ENCODE measurements at places on chromosomes 2 and 18. TPM values are rescaled to one million over a fixed set of nuclear protein-coding genes. Genes with fewer than 3 reads are reported as not detected.
A peak's percentile ranks its signal among the peaks of the same experiment; 100 is the strongest.

C2orf78 gene
- total RNA-seq: not detected

CHAC2 gene
- 2.3 TPM for total RNA-seq

RAMP1 gene
- 58.2 TPM for total RNA-seq

RNF152 gene
- 22.9 TPM for total RNA-seq

DNA sequence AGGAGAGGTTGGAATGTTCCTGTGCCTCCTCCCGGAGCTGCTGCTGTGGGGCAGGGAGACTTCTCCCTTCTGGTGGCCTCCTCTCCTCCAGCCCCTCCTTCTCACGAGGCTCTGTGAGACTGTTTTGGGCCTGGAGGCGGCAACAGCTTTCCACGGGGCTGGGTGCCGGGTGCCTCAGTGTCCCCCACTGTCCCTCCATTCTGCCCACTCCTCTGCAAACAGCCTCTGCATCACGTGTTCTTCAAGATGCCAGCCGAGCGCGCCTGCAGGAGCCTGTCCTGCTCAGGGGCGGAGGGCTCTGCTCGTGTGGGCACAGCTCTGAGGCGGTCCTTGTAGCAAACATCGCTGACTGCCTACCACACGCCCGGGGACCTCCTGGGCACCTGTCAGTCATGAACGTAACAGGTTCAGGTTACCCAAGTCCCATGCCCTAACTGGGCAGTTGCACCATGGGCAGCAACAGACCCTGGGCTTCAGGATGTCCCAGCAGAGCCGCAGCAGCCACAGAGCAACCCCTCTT is 70.8 kb downstream of the RRM2 start:
- no peak for DNase-seq

DNA sequence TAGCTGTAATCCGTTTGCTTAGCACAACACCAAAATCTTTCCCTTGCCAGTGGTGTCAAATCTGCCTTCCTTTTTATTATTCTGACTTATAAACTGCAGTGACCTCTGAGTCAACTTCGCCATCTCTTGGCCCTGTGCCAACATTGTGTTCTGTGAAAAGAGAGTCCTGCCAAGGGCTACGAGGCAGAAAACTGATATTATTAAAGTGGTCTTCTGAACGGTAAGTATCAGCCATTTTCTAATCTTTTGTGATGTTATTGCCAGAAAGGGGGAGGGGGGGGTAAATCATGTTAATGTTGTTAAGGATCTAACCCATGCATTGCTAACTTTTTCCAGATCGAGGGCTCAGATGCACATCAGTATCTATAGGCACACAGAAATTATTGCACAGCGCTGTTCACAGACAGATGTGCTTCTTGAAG is 121.5 kb upstream of the LTBP1 start:
- DNase-seq: no peak

DNA sequence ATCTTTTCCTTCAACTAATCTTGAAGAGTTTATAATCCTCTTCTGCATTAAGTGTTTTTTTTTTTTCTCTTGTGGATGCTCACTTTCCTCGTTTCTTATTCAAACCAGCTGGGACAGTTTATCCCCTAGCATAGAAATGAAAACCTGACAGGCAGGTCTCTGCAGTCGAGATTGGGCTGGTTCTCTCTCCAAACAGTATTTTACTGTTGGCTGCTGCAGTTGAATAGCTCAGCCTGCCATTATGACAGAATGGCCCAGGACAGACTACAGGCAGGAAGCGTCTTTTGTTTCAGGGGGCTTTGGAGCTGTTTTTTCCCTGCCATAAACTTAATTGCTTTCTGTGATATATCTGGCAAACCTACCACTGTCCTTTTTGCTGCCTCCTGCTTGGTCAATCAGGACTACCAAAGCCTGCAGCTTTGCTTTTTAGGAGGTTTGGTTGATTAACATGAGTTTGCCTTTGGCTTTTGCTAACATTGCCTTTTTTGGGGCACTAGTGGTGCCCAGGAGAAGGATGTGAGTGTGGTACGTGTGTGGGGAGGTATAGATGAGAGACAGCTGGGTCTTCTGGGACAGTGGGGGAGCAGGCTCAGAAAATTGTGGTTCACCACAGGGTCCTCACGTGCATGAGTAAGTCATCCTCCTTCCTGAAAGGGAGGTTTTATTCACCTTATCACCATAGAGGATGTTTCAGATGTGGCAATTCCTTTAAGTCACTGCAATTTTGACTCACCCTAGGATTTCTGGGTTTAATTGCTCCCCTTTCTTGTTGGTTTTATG is 128.7 kb downstream of the LYPD6B start:
- no peak for DNase-seq

DNA sequence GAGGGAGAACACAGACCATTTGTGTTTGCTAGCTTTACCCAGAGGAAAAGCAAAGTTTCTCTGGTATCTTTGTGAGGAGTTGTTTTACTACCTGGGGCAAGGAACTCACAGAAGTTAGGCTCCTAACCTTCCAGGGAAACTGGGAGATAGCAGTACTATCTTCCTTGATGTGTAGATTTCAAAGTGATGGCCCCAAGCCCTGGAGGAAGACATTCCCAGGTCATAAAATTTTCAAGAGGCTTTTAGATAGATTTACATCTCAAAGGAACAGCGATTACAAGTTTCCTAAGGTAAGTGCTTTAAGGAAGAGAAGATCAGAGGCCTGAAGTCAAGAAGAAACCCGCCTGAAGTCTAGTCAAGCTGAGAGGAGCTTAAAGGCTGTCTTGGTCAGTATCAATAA is 1187.8 kb upstream of the TMEFF2 start:
- no peak for DNase-seq

- no peak for DNase-seq
Observed at GRCh38 chr2:100814453-100814852, 5.5 kb upstream of the NPAS2 start.

DNA sequence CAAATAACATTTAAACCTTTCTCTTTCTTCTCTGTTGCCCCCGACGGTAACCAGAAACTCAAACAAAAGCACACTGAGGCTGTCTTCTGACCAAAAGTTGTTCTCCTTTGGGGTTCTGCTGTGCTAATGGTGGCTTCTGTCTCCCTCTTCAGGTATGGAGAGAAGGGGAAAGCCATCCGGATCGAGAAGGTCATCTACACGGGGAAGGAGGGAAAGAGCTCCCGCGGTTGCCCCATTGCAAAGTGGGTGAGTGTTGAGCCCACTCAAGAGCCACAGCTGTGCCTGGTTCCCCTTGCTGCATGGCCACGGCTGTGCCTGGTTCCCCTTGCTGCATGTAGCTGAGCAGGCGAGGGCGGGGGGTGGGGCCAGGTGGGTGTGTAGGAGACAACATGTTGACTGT is 67.4 kb downstream of the BOLA3 start:
- DNase-seq: no peak

- no peak for DNase-seq
Observed at GRCh38 chr2:221102896-221103688, 469.0 kb downstream of the EPHA4 start.

DNA sequence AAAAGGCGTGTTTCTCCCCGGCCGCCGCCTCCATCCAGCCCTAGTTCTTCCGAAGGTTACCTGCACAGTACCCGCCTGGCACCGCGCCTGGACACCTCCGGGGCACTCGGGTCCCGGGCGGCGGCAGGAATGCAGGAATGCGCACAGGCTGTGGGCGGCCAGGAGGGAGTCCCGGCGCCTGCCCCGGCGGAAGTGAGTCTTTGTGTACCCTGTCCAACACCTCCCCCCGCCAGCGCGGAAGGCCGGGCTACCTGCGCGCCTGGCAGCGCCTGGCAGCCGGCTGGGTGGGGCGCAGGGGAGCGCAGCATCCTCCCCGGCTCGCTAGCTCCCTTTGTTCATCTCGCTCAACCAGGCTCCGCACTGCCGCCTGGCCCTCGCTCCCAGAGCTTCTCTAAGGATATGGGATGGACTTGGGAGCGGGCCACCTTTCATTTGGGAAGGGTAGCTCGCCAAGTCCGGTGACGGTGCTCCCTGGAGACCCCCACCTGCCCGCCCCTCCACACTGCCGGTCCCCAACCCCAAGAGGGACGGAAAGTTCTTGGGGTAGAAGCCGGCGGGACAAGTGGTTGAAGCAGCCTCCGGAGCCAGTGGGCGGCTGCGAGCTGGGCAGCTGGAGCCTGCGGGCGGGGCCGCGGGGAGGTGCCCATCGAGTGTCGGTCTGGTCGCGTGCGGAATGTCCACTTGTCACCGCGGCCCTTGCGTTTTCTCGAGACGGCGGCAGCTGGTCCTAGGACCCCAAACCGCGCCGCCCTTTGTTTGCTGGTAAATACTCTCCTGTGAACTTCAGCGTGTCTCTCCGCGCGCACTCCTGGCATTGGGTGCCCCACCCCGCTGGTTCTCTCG is 1.2 kb upstream of the ST6GAL2 start:
- DNase-seq: peak; percentile 69

DNA sequence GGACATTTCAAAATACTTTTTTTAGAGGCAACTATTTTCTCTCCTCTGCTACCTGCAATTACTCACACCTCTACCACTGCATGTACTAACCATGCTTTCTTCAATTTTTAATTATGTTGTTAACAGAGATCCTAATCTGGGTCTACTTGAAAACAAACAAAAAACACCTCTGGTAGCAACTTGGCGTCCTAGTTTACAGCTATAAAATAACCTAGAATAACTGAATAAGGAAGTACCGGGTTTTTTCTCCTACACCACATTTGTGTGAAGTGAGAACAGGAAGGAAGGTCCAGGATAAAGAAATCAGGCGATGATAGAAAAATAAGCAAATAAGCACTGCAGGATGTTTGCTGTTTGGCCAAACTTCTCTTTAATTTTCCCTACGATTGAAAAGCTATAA is 633.5 kb downstream of the LRP1B start:
- no peak for DNase-seq

GRCh38 chr18:55585920-55586561 is 2.0 kb downstream of the TCF4 start:
- DNase-seq: no peak

GRCh38 chr2:54691445-54692135 is 31.9 kb upstream of the EML6 start:
- no peak for DNase-seq

GRCh38 chr18:40855661-40856060 is 1099.4 kb upstream of the PIK3C3 start:
- DNase-seq: no peak

- DNase-seq: no peak
Observed at GRCh38 chr2:121349721-121350401, 64.9 kb upstream of the TFCP2L1 start.

DNA sequence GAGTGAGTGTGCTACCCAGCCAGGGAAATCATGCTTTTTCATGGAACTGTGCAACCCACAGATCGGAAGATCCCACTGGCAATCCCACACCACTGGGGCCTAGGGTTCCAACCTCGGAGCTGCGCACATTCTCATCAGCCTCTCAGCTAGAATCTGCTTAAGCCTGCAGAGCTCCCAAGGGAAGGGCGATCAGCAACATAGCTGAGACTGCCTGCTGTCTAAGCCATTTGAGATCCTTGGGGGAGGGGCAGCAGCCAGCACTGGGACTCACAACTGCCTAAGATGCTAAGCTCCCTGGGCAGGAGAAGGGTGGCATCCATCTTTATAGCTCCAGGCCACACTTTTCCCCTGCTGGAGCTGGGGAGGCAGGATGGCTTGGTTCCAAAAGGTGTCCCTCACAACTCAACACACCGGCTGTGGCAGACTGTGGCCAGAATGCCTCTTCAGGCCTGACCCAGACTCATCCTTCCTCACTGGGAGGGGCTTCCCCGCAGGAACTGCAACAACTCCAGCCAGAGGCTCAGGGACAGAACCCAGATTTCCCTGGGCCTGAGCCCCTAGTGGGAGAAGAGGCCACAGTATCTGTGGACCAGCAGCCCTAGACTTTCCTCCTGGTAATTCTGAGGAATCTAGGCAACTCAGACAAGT is 1133.3 kb upstream of the PIK3C3 start:
- DNase-seq: no peak

DNA sequence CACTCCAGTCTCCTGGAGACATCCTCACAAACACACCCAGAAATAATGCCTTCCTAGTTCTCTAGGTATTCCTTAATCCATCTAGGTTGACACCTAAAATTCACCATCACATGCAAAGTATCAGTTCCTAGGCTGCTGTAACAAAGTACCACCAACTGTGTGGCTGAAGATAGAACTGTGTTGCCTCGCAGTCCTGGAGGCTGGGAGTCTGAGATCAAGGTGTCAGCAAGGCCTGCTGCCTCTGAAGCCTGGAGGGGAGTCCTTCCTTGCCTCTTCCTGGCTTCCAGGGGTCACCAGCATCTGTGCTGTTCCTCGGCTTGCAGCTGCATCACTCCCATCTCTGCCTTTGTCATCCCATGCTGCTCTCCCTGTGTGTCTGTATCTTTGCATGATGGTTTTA is 36.3 kb upstream of the TMEM131 start:
- DNase-seq: no peak

GRCh38 chr2:181185948-181186347 is 205.5 kb downstream of the UBE2E3 start:
- no peak for DNase-seq

DNA sequence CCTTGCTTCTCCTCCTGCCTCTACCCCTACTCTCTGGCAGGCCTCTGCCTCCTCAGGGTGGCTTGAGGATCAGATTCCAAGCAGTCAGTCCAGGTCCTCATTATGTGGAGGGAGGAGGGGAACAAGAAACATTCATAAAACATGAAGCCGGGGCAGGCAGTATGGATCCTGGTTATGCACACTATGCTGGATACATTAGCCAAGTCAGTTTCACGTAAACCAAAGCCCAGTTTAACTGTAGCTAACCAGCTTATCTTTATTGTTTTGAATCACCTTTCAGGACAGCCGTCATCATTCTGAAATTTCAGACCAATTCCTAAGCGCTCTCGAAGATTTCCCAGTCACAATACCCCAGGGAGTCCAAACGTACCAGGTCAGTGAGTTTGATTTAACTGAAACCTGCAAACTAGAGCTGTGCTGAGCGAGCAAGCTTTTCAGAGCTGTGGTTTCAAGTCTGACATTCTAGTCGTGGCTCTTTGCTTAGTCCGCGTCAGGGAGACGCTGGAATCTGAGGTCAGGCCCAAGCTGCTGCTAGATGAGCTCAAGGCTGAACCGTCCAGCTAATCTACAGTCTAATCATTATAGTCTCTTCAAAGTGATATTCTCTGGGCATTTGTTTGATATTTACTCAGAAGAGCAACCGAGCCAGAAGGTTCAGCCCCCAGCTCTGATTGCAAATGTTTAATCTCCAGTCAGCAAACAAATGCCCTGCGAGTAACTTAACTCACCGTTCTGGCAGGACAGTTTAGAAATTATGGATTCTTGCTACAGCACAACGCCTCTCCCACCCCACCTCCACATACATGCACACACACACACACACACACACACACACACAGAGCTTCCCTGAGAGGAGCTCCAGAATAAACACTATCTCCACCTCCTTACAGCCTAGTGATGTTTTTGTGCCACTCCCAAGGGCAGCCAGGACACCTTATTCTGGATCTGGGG is 63.8 kb upstream of the BZW1 start:
- DNase-seq: no peak
